ENCODE measurements at places on chromosomes 3 and 15.

DNA sequence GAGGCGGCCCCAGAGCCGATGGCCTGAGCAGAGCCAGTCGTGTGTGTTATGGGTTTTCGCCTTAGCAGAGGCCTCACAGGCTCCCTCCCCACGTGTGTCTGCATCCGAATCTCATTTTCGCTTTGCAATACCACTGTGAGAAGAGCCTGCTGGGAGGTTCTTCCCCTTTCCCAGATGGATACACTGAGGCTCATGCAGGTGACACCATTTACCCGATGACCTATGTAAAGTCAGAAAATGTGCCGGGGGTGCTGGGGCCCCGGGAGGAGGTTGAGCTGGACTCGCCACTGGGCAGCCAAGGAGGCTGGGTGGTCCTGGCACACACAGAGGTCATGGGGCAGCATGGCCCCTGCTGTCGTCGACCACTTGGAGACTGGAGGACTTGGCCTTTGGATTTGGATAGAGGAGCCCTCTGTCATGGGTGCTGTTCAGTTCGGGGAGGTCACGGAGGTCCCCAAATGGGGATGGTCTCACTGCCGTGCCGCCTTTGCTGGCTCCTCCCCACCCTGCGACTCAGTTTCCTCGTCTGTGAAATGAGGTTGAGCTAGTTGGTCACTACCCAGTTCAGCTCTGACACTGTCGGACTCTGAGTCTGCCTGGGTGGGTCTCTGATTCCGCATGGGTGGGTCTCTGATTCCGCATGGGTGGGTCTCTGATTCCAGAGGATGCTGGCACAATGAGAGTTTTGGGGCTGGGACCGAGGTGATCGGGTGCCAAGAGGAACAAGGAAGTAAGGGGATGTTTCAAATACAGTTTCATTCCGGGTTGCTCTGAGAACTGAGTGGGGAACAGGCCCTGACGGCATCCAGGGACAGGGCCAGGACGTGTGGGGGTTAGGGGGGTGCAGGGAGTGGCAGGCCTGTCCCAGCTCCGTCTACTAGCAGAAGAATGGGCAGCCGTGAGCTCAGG lies 23.2 kb upstream of the MUC4 start:
- no peak for ATAC-seq

DNA sequence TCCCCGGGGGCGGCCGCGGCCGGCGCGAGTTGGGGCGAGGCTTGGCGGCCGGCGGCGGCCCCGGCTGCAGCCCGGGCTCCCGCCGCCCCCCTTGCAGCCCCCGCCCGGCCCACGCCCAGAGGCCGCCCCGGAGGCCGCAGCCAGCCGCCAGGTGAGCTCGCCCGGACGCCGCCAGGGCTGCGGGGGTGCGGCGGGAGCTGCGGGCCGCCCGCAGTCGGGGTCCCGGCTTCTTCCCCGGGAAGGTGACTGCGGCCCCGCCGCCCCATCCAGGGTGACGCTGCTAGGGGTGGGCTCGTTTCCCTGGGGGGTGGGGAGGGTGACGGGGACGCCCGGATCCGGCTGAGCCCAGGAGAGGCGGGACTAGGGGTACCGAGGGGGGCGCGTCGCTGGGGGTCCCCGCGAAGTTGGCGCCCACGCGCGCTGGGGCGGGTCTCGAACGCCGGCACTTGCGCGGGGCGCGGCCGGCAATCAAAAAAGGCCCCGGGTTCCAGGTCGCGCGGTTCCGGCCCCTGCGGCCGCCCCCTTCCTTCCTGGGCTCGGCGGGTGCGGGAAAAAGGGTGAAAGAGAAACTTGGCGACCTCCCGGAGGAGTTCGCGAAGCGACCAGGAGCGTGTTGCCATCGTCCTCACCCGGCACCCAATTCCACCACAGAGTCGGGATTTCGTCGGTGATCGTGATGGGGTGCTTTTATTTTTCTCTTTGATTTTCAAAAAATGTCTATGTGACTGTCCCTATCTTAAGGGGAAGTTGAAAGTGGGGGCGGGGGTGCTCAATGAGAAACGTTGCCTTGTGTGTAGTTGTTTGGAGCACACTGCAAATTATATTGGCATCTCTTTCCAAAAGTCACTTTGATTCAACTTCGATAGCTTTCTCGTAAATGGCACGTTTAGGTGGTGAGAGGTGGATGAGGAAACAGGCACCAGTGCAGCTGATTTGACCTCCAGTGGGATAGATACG lies 619 bp downstream of the ATXN7 start:
- ATAC-seq = peak; percentile 80

GRCh38 chr3:47405820-47406761 lies 25.3 kb downstream of the PTPN23 start:
- no peak for ATAC-seq

DNA sequence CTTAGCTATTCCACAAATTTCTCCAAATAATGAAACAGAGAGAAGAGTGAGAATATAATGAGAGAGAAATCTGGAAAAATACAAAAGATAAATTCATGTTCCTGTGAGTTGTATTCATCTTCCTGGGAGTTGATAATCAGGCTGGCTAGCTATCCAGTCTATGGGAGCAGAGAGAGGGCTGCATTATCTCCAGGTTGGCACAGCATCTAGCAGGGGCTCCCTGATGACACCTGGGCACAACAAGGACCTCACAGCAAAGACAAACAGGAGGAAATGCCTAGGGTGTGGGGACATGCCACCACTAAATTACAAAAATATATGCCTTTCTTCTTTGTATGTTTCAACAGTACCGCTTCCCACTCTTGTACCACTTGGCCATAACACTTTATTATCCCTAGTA lies 1.9 kb downstream of the EHD4 start:
- ATAC-seq = no peak

DNA sequence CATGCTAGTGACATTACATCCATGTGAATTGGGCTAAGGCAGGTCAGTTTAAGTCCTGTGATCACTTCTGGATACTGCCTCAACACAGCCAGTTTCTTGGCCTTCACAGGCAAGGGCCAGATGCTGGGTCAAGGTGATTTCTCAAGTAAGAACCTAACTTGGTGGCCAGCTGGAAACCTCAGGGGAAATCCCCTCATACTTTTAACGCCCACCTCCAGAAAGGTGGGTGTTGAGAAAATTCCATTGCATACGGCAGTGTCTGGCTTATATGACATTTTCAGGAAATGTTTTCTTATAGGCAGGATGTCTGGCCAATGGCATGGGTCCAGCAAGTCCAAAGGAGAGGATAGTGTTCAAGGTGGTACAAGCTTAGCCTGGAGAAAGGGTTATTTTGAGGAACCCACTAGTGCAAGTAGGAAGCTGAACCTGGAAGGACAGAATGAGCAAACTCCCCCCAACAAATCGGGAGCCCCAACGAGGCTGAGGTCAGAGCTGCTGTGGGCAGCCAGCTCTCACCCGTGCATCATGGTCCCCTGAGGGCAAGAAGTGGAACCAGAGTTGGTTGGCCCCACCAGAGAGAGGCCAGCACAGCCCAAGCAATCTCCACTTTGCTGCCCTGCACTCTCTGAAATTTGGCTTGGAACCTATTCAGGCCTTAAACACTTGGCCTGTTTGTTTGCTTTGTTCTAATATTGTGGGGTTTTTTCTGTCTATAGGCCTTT lies 135.4 kb downstream of the PDE8A start:
- ATAC-seq = peak; percentile 68

DNA sequence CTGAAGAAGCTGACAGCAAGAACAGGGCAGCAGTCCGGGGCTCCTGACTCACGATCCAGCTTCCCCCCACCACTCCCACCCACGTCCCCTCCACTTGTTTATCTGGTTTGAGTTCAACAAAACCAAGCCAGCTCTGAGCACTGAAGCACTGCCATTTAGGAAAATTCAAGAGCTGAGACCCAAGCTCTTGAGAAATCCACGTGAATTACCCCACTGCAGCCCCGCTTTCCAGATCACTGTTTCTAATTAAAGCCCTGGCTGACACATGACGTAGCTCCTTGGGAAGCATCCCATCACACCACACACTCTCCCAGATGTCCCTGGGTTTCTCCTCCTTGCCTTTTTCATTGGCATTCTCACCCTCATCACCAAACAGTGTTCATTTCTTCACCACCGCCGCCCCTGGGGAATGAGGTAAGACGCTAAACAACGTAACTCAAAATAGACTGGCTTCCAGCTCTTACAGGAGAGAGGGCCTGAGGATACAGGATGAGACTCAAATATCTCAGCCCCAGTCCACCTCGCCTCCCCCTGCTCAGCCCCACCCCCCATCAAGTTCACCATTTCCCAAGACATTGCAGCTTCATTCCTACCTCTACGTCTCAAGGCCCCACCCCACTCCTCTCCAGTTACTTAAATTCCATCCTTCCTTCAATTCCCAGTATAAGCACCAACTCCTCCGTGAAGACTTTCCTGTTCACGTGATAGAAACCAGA lies 95.4 kb downstream of the SRGAP3 start:
- ATAC-seq = no peak

DNA sequence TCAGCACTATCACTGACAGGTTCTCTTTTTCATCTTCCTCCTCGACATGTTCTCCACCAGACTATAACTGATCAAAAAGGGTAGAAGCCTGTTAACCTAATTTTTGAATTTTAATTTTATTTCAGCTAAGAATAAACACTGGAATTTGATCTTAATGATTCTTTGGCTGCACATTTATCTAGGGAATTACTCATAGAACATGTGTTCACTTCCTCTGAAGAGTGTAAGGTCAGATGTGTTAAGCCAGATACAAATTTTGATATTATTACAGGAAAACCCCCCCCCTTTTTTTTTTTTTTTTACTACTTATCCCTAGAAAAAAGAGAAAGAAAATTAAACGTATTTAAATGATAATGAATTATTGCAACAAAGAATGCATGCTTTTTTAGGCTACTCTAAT lies 15.0 kb downstream of the DCBLD2 start:
- no peak for ATAC-seq

- ATAC-seq = no peak
Measured at GRCh38 chr15:40320931-40321371, 2.5 kb upstream of the INAFM2 start.

DNA sequence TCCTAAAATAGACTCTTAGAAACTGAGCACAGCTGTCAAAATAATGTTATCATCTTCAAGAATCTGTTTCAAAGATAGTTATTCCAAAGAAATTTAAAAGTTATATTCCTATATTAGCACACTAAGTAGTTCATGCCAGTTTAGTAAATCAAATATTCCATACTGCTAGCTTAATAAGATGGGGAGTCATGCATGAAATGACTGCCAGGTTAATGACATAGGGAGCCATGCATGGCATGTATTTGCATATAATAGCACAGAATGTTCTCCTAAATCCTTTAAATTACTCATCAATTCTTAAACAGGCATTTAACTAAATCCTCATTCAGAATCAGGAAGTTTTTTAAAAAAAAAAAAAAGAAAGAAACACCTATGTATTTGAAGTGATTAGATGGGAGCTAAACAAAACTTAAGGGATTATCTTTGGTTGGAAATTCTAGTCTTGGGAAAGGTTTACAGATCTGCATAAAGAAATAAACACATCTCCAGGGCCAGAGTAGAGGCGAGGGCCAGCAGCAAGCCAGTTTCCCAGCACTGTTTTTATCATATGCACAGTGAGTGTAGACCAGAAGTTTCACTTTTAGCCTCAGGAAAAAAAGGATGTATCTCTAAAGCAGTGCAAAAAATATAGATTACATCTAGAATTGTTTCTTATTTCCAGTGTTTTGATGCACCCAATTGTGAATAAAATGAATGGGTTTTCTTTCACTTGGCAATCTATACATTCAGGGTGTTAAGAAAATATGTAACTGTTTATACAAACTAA lies 366.4 kb upstream of the AGTR1 start:
- no peak for ATAC-seq

- ATAC-seq = no peak
Measured at GRCh38 chr15:65660927-65661326, 39.2 kb downstream of the SLC24A1 start.
